ENCODE measurements at places on chromosomes 4 and X.

DNA sequence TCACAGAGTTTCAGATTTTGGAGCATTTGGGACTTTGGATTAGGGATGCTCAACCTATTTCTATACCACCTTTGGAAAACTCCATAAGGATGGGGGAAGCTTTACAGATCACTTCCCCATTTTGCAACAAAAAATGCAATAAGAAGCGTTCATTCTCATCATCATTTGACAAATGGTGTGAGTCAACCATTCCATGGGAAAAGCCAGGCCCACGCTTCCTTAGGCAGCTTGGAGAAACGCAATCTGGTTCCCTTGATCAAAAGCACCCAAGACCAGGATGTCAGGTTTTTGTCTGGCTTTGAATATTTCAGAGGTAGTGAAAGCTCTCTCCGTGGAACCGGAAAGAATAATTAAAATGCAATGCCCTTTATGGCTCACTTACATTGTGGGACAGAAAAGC is 79.3 kb upstream of the C4orf50 start:
- no peak for DNase-seq

DNA sequence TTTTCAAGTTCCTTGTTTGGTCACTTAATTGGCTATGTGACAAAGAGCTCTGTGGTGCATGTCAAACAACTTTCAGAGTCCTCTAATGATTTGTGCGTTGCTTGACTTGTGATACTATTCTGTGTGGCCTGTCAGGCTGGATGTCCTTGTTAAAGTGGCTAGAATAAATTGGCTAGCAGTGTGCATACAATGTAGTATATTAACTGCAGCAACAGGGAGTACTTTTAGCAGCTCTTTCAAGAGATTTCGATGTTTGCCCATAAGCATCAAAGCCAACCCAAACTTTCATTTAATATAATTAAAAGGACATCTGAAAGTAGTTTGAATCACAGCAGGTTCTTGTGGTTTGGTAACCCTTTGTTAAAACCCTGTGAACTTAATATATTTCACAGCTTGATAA is 718.9 kb downstream of the ADGRL3 start:
- DNase-seq, result no peak

- no peak for DNase-seq
Measured at GRCh38 chrX:9163214-9163709, 129.3 kb upstream of the FAM9B start.

GRCh38 chrX:87728024-87728423 is 210.4 kb downstream of the KLHL4 start:
- no peak for DNase-seq

DNA sequence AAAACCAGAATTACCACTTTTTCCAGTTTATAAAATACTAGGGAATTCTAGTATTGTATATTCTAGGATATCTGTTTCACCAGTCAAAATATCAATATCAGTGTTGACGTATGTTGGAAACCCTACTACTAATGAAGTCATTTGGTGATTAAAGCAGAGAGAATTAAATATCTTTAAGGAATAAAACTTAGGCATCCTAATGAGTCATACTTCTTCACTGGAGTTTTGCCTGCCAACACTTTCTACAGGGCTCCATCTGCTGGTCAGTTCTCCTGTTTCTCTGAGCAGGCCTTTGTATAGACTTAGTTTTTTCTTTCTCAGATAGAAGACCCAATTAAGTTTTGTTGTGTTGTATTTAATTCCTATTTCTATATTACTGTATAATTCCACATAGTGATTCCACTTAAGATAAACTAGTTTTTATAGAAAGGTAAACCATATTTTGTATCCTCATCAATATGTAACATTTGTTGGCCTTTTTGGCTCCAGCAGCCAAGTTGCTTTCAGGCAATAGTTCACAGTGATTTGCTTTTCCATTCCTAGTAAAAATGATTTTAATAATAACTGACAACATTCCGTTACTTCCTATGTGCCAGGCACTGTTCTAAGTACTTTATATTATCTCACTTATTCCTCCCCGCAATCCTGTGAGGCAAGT is 3.5 kb downstream of the AP1AR start:
- DNase-seq, result peak; percentile 84

- DNase-seq, result no peak
Measured at GRCh38 chr4:176409627-176410026, 89.9 kb downstream of the SPCS3 start.

GRCh38 chr4:28436191-28437080 is 1575.8 kb downstream of the STIM2 start:
- no peak for DNase-seq

GRCh38 chrX:79573760-79574159 is 206.6 kb upstream of the ITM2A start:
- no peak for DNase-seq

DNA sequence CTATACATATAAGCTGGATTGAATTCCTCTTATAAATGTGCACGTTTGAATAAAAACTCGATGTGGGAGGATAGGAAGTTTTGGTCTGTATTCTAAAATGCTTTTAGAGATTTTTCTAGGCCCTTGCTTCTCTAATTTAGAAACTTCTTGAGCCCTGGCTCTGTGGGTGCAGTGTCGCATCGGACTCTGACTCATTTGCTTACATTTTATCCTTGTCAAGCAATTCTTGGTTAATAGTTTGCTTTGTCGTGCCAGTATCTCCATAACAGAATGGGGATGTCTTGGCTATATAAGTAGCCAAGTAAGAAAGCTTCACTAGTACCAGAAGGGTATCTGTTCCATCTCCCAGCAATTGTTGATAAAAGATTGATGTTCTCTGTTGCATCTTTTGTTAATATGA is 10.7 kb downstream of the SGMS2 start:
- no peak for DNase-seq

GRCh38 chrX:38664285-38664684 is 102.9 kb downstream of the TSPAN7 start:
- DNase-seq, result peak; percentile 59

GRCh38 chr4:1814453-1814852 is 21.4 kb downstream of the FGFR3 start:
- no peak for DNase-seq

GRCh38 chr4:40621592-40622512 is 7.8 kb downstream of the RBM47 start:
- peak; percentile 48 for DNase-seq

GRCh38 chrX:137748827-137749226 is 182.9 kb downstream of the ZIC3 start:
- no peak for DNase-seq

DNA sequence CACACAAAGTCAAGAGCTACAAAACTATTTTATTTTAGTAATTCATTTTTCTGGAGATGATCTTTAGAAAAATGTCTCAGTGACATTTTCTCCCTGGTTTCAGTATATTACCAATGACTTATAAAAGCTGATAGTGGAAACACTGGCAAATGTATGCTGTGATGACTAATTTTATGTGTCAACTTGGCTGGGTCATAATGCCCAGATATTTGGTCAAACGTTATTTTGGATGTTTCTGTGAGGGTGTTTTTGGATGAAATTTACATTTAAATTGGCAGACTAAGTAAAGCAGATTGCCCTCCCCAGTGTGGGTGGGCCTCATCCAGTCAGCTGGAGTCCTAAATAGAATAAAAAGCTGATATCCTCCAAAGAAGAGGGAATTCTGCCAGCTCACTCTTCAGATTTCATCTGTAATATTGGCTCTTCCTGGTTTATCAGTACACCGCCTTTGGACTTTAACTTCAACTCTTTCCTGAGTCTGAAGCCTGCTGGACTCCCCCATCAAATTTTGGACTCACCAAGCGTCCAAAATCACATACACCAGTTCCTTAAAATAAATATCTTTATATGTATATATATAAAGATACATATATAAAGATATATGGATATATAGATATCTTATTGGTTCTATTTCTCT is 31.2 kb upstream of the RAB40A start:
- no peak for DNase-seq

- no peak for DNase-seq
Measured at GRCh38 chr4:15961781-15962510, 1.0 kb downstream of the FGFBP2 start.

GRCh38 chr4:124633285-124633941 is 79.1 kb downstream of the ANKRD50 start:
- DNase-seq, result no peak

GRCh38 chr4:123114915-123115756 is 192.7 kb upstream of the NUDT6 start:
- no peak for DNase-seq

GRCh38 chr4:166301266-166301665 is 428.2 kb downstream of the TLL1 start:
- no peak for DNase-seq

- no peak for DNase-seq
Measured at GRCh38 chr4:103244251-103244650, 46.1 kb upstream of the CENPE start.

DNA sequence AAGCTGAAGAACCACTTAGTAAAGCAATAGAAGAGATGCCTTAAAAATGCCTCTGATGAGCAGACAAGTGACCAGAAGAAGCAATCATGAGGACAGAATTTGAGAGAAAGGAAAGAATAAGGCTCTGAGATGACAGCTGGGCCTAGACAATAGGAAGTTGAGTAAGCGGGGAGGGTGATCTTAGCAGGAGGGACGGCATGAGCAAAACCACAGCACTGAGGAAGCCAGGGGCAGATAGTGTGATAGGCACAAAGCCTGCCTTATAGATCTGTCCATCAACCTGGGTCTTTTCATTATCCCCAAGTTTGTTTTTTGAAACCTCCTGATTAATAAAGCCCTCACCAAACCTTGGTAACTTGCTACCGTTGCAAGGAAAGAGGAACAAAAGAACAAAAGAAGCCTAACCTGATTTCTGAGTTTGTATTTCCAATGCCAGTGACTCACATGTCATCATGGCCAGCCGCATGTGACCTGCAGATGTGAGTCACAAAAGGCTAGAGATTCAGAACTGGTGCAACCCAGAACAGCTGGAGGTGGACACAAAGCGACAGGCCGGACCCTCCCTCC is 55.7 kb upstream of the PPARGC1A start:
- no peak for DNase-seq

DNA sequence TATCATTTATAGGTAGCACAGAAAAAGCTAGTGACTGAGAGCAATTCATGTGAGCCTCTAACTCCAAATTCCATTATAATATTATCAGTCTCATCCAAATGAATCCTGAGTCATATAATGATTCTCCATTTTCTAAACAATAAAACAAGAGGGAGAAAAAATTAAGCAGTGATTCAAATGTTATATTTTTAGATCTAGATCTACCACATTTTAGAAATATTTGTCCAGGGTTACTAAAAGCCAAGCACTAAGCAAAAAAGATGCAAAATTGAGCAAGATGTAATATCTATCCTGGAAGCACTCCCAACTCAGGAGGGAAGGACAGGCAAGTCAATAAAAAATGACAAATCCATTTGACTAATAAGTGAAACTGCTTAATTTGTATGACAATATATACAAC is 172.8 kb downstream of the FBXW7 start:
- no peak for DNase-seq

DNA sequence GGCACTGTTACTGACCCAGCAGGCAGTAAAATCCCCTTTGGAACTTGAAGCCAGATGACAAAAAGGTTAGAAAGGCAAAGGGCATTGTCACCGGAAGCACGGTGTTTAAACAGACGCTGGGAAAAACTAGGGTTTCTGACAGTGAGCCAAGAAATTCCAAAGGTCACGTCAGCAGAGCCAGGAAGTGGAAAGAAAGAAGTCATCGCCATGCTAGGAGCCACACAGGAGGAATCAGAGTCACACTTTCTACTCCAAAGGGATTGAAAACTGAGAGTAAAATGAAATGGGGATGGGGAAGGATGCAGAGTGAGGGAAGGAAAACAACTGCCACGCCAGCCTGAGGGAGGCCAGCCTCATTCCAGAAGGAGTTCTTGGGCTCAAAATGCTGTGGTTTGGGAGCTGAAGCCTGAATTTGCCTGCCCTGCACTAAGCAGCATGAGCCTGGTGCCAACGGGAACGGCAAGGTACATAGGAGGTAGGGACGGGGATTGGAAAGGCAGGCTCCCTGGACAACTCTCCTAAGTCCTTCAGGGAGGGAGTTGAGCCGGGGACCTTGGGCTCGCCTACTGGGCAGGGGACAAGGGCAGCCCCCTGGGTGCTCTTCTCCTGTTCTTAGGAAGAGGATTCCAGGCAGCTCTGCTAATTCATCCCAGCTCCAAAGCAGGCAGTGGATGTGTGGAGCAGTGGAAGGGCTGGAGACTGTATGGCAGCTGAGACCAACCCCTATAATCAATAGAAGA is 66.8 kb downstream of the SOWAHB start:
- no peak for DNase-seq

DNA sequence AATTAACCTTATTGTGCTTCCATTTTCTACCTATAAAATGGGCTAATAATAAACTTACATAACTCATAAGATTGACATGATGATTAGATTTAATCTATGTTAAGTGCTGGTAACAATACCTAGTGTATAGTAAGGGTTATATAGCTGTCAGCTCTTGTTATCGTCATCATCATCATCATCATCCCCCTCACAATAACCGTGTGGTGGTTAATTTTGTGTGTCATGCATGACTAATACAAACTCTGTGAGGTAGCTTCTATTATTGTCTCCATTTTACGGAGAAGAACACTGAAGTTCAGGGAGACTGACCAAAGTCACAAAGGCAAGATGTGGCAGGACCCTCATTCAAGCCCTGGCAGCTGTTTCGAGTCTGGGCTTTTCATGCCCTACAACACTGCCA is 211.3 kb downstream of the PALLD start:
- no peak for DNase-seq
